Right hindlimb (tissue), 1 donor: ENCODE measurements at places on chromosomes 7 and 10.

DNA sequence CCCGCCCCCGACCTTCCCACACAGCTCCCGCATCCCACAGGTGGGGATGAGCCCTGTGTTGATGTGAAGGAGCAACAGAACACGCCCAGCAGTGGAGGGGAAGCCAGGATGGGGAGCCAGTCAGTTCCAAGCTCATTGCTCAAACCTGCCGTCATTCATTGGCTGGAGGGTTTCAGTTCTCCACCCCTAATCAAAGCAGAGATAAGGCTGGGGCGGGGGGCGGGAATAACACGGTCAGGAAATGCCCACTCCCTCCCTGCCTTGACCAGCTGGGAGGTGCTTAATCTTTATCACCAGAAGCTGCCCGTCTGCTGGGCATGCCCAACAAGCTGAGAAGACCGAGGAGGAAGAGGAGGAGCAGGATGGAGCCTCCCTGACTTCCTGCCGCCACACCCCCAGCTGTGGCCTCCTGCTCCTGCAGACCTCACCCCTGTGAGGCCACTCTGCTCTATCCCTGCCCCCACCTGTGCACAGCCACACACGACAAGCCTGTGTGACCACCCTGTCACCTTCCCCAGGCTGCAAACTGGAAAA, 265.1 kb downstream of the ZEB1 start:
- DNase-seq = no peak

DNA sequence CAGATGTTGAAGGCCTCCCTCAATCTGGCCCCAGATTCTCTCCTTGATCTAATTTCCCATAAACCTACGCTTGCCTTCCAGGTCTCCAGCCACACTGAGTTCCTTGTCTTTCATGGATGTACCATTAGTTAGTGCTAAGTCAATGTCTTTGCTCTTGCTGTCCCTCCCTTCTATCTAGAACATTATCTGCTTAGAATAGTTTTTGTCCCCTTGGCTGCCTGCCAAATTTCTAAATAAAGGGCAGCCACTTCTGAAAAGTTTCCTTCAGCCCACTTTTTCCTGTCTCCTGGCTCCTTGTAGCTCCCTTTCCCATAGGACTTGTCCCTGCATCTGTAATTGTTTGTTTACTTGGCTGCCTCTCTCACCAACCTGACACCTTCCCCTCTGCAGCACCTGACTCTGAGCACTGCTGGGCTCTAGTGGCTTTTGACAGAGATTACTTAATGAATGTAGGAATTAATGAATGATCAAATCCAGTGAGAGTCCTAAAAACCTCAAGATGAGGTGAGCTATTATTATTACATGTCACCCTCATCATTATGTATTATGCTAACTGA, 58.3 kb downstream of the CXCL12 start:
- no peak for DNase-seq

GRCh38 chr10:70461397-70462348, 16.9 kb upstream of the PALD1 start:
- peak; percentile 68 for DNase-seq

- DNase-seq = no peak
Measured at GRCh38 chr7:131586259-131586658, 29.8 kb upstream of the PODXL start.

DNA sequence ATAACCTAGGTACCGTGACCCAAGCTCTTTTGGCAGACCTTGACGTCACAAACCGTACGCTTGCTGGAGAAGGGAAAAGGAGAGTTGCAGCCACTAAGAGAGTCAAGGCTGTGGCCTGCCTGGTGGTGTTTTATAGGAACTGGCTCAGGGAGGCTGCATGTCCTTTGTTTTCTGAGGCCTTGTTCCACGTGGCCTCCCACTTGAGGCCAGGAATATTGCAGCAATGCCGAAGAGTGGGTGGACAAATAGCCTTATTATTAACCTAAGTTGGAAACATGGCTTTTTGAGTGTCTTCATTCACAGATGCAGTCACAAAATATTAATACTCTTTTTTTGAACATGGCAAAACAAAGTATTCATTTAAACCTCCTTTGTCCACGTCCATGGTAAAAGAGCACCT, 178.0 kb downstream of the CELF2 start:
- no peak for DNase-seq

- DNase-seq = no peak
Measured at GRCh38 chr10:63005246-63005645, 127.9 kb upstream of the NRBF2 start.

GRCh38 chr7:76182225-76182960, 19.3 kb upstream of the SRRM3 start:
- no peak for DNase-seq

- DNase-seq = peak; percentile 85
Measured at GRCh38 chr10:61902445-61903220, 1.1 kb downstream of the ARID5B start.

DNA sequence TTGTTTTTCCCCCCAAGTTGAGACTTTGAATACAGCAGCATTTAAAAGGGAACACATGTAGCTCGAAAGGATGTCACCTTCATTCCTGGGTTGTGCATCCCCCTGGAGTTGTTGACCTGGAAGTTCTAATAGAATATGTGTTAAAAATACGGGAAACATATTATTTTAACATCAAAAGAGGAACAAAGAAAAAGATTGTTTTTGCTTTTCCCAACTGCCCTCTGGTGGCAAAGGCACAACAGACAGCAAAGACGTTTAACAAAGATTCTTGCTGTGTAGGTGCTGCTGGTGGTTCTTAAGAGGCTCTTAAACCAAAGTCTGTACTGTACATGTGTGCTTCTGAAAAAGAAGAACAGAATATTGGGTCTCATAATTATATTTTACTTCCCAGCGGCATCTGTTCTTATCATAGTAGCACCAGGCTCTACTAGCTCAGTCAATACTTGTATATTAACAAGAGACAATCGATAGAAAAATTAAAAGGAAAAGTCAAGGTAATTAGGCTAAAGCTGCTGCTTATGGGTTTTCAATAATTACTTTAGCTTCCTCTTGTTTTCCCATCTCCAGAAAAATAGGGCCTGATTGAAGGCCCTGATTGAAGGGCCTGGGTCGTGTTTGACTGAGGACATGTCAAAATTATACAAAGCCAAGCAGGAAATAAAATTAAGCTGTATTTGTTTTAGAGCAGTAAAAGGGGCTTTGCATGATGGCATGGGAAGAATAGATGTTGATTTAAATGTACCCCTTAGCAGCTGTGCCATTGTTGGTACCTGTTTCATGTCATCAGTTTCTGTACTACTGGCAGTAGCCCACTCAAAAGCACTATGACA, 384.2 kb upstream of the LRGUK start:
- DNase-seq = peak; percentile 18

GRCh38 chr10:52343439-52343838, 29.4 kb downstream of the DKK1 start:
- no peak for DNase-seq

DNA sequence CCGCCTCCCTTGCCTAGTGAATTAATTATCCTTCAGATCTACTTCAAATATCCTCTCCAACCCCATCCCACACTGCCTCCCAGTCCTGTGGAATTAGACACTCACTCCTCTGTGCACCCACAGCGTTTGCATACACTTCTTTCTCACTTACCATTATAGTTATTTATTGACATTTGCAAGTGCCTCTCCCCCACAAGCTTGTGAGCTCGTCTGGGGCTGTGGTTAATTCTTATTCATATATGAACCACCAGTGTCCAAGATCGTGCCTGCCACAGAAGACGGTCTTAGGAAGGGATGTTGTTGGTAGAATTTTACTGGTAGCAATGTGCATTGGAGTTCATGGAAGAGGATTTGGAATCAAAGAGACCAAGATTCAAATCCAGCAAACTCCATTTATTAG, 68.1 kb upstream of the AOAH start:
- no peak for DNase-seq

DNA sequence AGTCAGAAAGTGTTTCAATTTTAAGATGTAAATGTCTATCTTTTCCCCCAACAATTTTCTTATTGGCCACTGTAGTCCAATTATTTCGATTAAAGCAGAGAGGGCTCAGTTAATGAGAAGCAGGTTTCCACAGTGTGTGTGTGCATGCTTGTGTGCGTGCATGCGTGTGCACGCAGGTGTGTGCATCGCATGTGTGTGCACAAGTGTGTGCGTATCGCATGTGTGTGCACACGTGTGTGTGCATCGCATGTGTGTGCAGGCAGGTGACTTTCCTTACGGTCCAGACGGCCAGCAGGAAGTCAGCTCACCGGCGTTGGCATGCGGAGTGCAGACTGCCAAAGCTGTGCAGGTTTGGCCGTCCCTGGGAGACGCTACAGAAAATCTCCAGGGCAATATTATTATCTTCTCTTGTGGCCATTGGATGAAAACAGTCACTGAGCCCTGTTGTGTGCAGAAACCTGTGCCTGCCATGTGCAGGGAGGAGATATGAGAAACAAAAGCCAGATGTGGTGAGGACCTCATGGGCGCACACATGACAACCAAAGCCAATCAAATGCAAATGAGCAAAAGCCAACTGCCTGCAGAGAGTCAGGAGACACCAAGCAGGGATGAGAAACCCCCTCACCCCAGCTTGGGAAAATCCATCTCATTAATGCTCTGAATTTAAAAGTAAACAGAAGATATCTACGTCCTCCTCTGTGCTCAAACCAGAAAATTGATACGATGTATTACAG, 70.4 kb downstream of the C10orf90 start:
- DNase-seq = no peak

DNA sequence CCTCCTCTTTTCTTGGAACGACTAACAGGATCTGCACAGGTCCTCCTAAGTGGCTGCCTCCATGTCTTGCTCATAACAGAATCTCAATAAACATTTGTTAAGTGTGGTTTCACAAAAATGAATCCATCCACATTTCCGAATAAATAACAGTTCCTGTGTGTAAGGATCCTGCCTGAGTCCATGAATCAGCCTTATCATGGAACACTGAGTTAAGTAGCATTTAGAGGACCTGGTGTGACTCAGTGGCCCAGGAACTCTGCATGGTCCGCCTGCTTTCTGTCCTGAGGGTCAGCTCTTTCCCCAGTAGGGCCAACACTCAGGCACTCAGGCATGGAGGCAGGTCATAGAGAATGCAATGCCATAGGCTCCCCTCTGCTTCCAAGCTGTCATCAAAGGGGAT, 15.8 kb upstream of the C10orf90 start:
- no peak for DNase-seq

DNA sequence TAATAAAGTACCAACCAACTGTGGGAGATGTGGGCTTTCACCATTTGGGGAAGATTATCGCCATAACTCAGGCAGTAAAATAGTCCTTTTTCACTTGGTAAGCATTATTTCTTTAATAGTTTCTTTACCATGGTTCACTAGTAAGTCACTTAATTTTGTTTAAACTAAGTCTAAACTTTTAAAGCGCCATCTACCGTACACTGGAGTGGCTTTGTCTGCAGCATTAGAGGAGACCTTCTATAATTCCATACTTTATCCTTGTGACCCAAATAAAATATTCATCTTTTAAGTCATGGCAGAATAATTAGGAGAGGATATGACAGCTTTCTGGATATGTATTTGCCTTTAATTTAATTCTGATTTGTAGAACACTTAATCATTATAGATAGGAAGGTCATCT, 468.0 kb downstream of the MAGI2 start:
- DNase-seq = no peak

DNA sequence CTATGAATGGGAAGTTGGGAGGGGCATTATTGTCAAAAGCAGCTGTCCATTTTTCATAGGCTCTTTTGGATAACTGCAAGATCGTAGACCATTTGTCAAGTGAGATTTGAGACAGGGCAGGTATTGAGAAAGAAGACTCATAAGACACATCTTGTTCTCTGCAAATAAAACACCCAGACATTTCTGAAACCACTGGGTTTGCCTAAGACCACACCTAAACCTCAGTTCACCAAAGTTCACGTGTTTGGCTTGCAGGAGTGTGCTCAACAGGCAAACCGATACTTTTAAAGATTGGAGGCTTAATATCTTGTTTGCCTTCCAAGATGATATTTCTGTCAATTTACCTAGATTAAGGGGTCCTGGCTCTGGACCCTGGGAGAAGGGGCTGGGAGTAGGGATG, 628.4 kb downstream of the CALN1 start:
- DNase-seq = no peak

DNA sequence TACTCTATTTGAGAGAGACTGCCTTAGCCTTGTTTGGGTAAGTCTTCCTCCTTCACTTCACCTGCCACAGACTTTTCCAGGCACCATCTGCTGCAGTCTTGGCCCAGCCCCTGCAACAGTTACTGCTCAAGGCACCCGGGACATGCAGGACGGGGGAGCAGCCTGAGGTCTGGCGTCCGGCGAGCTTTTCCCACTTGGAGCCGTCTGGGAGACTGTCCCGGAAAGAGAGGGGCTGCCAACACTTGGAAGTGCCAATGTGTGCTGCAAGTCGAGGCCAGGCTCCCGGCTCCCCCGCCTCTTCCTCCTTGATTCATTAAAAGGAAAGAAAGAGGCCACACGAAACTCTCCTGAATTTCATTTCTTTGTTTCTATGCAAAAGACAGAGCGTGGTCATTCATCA, 13.7 kb downstream of the HTRA1 start:
- peak; percentile 88 for DNase-seq

DNA sequence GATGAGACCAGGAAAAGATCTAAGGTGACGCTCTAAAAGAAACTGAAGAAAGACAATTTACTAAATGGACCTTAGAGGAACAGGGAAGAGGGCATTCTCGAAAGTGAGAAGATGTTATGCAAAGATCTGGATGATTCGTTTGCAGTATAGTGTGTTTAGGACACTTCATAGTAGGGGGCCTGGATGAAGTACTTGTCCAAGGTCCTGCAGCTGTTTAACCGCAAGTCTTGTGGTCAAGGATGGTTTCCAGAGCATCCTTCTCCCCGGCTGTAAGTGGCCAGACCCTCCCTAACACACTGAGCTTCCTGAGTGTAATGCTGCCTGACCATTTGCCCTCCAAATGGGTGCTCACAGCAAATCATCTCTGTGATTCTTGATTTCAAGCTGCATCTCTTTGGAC, 101.6 kb downstream of the XPNPEP1 start:
- DNase-seq = no peak

GRCh38 chr7:23787272-23787671, 77.3 kb downstream of the STK31 start:
- no peak for DNase-seq

- peak; percentile 66 for DNase-seq
Measured at GRCh38 chr10:49761789-49762565, at the start of gene OGDHL. Gene OGDHL (minus strand): TSS chr10:49762323. CDS start chr10:49758592, 3,731 bp downstream.
